EH (cell line): ENCODE measurements at places on chromosomes 3 and 15.

DNA sequence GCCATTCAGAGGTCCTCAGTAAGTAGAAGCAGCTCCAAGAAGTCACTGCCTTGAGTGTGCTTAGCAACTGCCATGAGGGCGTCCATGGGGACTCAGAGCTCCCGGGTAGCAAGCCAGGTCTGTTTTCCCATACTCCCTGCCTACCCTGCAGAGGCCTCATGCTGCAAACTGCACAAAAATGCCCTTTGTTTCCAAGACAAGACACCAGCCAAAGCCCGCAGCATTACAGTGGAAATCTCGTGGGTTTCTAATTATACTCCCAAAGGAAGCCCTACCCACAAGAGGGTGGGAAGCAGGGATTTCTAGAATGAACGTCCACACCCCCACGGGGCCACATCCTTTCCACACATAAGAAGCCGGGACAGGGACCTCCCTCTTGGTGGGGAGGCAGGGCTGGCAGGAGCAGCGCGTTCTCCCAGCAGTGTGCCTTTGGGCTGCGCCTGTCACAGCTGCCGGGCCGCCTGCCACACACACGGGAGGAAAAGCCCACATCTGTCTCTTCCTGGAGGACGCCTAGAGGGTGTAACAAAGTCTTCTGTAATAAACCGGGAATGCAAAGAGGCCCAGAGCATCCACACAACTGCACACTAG is 31.1 kb downstream of the FAM174B start:
- peak; percentile 63 for DNase-seq

- no peak for DNase-seq
Measured at GRCh38 chr3:143585720-143586456, 262.4 kb downstream of the SLC9A9 start.

- DNase-seq: peak; percentile 62
Measured at GRCh38 chr3:168077091-168077490, 18.6 kb downstream of the GOLIM4 start.

GRCh38 chr3:196642434-196642833 is 2.9 kb downstream of the NRROS start:
- DNase-seq: no peak

DNA sequence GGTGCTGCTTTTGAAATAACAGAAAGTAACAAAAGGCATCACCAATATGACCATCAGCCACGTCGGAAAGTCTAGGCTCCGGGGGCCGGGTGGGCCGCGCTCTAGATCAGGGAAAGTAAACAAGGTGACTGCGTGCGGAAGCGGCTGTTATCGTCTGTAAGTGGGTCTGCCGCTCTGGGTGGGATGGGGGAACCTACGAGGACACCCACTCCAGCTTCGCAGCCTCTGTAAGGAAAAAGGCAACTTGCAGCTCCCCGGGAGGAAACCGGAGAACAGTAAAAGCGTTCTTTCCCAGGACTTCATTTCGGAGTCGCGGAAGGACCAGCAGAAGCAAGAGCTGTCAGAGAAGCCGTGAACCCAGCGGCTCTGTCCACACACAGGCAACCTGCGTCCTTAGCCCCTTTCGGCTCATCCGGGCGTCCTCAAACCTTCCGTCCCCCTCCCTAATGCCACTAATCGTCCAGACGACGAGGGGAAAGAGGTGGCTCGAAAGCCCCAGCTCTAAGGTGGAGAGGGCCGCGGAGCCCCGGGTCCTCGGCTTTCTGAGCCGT is 461 bp downstream of the XRN1 start:
- DNase-seq: peak; percentile 64

DNA sequence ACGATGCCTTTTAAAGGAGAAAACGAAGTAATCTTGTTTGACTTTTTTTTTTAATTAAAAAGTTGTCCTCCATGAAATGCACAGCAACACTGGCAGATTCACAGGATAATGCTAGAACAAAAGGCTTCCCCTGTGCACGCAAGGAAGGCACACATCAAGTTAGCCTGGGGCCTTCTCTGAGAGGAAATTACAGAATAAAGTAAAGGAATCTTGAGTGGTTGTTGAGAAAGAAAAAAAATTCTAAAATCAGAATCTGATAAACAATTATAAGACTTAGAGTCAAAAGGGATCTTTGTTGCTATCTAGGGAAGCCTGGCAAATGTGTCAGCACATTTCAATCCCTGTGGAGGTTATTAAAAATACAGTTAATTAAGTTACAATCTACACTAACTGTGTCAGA is 946.0 kb downstream of the IGSF11 start:
- DNase-seq: no peak

- DNase-seq: no peak
Measured at GRCh38 chr3:29892976-29893554, 612.2 kb downstream of the RBMS3 start.

DNA sequence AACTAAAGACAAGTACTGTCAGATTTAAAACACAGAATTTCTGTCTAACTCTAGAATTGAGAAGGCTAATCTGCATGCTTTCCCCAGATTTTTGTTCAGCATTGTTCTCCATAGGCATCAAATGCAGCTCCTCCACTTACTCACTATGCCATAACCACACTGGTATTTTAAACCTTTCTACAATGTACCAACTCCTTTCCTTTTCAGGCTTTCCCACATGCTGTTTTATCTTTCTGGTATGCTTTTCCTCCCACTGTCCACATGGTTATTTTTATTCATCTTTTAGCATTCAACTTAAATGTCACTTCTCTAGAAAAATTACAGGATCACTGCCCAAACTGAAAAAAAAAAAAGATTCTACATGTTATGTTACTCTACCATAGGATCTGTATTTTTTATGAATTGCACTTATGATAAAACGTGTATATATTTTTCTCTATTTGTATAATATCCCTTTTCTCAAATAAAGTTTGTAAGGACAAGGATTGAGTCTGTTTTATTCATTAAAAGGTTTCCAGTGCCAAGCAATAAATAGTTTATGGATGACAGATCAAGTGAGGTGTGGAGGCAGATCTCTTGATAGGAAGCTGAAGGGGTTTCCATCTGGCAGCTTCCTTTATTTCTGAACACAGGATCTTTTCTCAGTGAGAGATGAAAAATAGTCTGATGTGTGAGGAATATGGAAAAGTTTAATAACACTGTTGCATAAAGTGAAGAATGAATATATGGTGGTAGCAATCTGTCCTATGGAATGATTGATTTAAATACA is 1064.5 kb downstream of the ZPLD1 start:
- DNase-seq: peak; percentile 85
